ENCODE measurements at places on chromosomes 5 and 9. TPM values are rescaled to one million over a fixed set of nuclear protein-coding genes. Genes with fewer than 3 reads are reported as not detected.

DNA sequence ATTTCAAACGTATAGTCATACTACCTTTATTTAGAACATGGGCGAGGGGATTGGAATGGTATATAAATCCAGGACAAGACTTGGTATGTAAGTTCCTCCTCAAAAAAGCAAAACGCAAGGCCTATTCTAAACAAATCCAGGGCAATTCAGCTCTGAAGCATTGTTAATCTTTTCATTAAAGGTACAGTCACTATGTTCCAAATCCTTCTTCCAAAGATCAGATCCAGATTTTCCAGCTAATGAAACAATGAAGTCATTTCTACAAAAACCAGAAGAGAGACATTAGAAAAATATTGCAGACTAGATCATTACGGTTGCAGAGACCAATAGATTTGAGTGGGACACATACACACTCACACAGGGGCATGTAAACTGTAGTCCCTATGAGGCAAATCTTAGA is 116.1 kb upstream of the BNC2 start:
- no peak for DNase-seq

- DNase-seq = no peak
Observed at GRCh38 chr9:38228331-38229103, 159.5 kb upstream of the SHB start.

- no peak for DNase-seq
Observed at GRCh38 chr9:120708526-120709224, 5.6 kb downstream of the MEGF9 start.

- peak; percentile 5 for DNase-seq
Observed at GRCh38 chr5:1285883-1286291, 9.0 kb downstream of the TERT start.

- DNase-seq = no peak
Observed at GRCh38 chr9:134936346-134937163, 18.8 kb upstream of the FCN1 start.

PCDHGB4 gene
- total RNA-seq = 0.31 TPM

- no peak for DNase-seq
Observed at GRCh38 chr5:153122403-153122802, 368.1 kb upstream of the GRIA1 start.

DNA sequence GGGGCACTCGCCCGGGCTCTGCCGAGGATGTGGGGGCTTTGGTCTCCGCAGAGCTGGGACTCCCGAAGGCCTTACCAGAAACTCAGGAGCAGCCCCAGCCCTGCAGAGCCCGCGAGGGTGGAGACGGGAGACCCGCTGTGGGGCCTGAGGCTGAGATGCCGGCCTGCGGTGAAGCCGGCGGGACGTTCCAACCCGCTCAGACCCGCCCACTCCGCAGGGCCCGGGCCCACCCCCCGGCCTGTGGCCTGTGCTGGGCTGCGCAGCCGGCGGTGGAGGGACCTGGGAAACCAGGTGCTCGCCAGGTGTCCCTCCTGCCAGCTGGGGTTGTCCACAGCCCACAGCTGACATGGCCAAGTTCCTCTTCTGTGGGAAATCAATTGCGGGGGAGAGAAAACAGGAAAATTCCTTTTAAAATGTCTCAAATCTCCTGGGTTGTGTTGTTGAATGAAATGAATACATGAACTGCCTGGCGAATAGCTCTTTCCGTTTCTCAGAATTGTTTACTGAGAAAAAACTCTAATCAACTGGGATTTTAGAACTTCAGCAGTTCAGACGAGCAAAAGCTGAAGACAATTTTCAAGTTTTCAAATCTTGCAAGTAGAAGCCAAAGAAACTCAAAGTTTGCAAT is 49.0 kb upstream of the IRX4 start:
- DNase-seq = no peak

MCCC2 gene
- 35.2 TPM for total RNA-seq

DNA sequence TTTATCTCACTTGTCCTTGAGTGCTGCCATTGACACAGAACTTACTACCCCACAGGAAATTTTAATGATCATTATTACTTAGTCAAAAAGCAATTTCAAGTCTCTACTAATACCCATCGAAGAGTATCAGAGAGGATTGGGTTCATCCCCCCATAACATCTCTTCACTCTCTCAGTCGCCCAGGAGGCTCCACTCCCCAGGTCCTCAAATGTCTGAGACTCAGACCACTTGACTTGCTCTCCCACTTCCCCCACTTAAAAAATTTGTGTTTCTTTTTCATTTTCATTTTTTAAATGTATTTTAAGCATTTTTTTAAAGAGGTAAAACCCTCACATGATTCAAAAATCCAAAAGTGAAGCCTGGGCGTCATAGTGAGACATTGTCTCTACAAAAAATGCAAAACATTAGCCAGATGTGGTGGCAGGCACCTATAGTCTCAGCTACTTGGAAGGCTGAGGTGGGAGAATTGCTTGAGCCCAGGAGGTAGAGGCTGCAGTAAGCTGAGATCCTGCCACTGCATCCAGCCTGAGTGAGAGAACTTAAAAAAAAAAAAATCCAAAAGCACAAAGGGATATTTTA is 56.8 kb upstream of the TRAF1 start:
- no peak for DNase-seq

NIPAL4 gene
- 0.39 TPM for total RNA-seq

MLANA gene
- total RNA-seq = not detected

DNA sequence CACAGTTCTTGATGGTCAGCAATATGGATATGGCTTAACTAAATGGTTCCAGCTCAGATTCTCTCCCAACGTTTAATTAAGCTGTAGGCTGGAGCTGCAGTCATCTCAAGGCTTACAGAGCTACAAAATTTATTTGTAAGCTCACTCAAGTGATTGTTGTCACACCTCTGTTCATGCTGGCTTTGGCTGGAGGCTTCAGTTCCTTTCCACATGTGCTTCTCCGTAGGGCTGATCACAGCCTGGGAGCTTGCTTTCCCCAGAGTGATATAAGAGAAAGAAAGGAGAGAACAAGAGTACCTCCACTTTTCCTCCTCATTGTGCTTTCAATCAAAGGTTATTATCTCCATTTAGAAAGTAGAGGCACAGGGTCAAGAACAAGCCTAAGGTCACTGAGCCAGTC is 182.7 kb upstream of the KCNN2 start:
- no peak for DNase-seq

DNA sequence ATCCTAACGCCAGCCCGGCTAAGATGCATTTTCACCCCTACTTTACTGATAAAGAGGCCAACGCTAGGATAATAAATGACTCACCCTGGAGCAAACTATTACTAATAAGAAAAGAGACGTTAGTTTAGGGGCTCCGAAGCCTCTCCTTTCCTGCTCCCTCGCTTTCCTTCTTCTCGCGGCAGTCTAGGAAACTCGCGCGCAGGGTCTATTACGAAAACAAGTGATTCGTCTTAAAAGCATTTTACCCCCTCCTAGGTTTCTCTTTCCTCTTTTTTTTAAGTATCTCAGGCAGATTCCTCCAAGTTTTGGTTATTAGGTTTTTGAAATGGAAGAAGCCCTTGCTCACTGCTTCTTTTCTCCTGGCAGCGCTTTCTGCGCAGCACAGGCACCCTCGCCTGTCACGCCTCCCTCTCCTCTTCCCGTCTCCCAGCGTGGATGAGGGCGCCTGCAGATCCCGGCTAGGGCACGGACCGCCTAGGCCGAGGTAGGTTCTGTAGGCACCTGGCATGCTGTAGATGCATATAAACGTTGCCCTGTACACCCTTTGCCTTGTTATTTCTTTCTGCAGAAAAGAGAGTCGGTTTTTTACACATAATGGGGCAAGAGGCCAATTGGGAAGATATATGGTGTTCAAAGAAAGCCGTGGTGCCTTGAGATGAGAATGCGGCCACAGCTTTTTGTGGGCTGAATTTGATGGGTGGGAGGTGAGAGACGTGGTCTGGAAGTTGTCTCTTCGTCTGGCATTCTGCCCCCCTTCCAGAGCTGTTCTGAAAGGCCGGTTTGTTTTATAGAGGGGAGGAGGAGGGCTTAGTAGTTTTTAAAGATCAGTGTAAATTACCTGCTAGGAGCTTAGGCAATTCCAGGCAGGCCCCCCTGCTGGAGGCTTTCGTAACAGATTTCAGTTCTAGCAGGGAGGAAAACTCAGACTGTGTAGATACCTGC is 983 bp downstream of the GCNT1 start:
- DNase-seq = no peak

- DNase-seq = no peak
Observed at GRCh38 chr5:25539536-25539935, 894.8 kb upstream of the CDH10 start.
